ENCODE measurements at places on chromosomes 6 and 20.

- no peak for DNase-seq
These were observed 19.6 kb downstream of the RRBP1 start for GRCh38 chr20:17662333-17663039.

GRCh38 chr20:50373674-50374286 lies 136.4 kb upstream of the PTPN1 start:
- DNase-seq = no peak

DNA sequence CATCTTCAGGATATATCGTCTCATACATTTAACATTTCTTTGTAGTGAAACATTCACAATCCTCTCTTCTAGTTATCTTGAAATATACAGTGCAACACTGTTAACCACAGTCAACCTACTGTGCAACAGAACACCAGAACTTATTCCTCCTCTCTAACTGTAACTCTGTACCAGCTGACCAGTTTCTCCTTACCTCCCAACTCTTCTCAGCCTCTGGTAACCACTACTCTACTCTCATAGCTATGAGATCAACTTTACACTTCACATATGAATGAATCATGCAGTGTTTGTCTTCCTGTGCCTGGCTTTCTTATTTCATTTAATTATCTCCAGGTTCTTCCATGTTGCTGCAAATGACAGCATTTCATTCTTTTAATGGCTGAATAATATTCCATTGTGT lies 337.6 kb downstream of the BTBD9 start:
- no peak for DNase-seq

DNA sequence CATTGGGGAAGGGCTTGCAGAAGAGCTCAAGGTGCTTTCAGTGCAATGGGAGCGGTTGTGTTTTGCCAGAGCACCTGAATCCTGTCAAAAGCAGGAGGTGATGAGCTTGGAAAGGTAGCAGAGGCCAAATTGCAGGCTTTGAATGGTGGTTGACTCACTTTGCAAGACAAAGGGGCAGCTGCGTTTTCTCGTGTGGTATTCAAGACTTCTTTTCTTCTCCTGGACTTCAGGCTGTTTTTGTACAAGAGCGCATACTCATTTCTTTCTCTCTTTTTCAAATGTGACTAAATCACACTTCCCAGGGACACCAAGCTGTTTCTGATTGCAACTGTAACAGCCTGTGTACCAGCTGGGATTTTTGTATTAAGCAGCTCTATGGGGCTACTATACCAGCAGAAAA lies 32.3 kb downstream of the GHRH start:
- peak; percentile 30 for DNase-seq

- no peak for DNase-seq
These were observed 43.3 kb downstream of the ATRN start for GRCh38 chr20:3514012-3514642.

- DNase-seq = no peak
These were observed 3.9 kb upstream of the SYS1 start for GRCh38 chr20:45359069-45359405.

DNA sequence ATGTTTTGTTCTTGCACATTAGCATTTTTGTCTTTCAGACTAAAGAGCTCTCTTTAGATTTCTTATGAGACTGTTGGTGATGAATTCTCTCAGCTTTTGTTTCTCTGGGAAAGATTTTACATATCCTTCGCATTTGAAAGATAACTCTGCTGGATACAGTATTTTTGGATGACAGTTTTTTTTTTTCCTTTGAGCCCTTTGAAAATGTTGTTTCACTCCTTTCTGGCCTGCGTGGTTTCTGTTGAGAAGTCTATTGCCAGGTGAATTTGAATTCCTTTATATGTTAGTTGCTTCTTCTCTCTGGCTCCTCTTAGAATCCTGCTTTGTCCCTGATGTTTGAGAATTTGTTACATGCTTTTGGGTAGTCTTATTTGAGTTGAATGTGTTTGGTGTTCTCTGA lies 22.2 kb upstream of the KIAA1586 start:
- DNase-seq = no peak
